ENCODE measurements at places on chromosomes 7 and 10.

DNA sequence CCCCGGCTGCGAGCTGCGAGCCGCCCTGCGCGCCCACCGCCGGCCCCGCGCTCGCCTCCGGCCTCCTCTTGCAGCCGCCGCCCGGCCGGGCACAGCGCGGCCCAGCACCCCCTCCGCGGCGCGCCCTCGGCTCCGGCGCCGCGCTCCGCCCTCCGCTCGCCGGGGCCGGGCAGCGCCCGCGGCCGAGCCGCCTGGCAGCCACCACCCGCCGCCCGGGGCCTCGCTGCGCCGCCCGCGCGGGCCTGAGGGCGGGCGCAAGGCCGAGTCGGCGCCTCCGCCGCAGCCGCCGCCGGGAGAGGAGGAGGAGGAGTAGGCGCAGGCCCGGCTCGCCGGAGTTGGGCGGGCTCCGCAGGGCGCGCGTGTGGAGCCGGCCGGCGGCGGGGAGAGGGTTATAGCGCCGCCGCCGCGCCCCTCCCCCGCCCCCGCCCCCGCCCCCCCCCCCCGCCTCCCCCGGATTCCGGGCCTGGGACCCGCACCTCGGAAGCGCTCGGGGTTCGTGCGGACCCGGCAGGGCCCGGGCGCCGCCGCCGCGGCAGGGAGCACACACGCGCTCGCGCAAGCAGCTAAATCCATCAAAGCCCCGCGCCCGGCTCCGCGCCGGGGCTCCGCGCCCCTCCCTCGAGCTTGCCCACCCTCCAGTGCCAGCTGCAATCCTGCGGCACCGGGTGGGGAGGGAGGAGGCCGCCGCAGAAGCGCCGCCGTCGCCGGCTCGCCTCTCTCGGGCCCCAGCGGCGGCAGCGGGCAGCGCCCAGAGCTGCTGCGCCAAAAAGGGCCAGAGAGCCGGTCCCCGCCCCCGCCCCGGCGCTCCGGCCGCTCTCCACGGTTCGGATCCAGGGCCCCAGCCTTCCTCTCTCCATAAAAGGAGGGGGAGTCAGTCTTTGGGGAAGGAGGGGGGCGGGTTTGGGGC lies at the start of gene PDGFA:
PDGFA (minus strand) TSS at position 363 of the 907 bp plus-strand sequence. CDS start 845 bp downstream, outside the sequence.
- peak; percentile 46 for DNase-seq

DNA sequence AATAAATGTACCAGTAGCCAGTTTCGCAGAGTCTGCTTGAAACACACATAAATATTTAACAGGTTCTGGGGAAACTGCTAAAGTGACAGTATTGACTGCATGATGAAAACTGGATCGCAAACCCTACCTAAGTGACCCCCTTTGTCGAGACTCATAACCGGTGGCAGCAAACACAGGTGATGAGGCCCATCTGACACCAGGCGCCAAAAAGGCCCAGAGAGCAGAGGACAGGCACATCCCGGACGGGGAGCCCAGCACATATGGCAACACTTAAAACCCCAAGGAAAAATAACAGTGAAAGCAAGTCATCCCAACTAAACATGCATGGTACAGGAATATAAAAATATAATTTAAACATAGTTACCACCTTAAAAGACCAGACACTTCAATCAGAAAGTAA lies 62.4 kb downstream of the GRB10 start:
- DNase-seq = no peak

- DNase-seq = no peak
These were observed 8.9 kb upstream of the TSPAN13 start for GRCh38 chr7:16744518-16745250.

DNA sequence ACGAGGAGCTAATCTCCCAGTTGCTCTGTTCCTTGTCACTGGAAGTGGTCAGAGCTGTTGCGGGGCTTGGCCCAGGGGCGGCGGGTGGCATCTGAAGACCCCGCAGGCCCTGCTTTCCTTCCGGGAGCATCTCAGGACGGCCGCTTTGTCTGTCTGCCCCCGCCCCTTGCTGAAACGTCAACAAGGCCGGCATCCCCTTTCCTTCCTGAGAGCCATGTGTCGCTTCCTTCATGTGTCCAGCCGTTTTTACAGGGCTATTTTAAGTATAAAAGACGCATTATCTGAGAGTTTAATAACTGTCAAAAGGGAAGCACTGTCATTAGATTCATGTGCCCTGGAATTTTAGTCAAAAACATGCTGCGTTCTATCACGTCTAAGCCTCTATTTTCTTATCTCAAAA lies 110.4 kb downstream of the CUX1 start:
- DNase-seq = no peak
